ENCODE measurements at places on chromosomes 16 and 17.

- no peak for DNase-seq
Observed at GRCh38 chr17:28177351-28177750, 134.9 kb downstream of the NLK start.

GRCh38 chr17:43983515-43984411, 20.7 kb upstream of the NAGS start:
- DNase-seq, result no peak

- no peak for DNase-seq
Observed at GRCh38 chr17:69880591-69881112, 194.4 kb upstream of the KCNJ16 start.

- DNase-seq, result no peak
Observed at GRCh38 chr16:50640391-50640790, 40.7 kb downstream of the SNX20 start.

- no peak for DNase-seq
Observed at GRCh38 chr17:58219789-58220183, 731 bp upstream of the MKS1 start.

- no peak for DNase-seq
Observed at GRCh38 chr17:75731716-75732498, 10.6 kb downstream of the ITGB4 start.

- no peak for DNase-seq
Observed at GRCh38 chr16:76474048-76474447, 196.8 kb downstream of the CNTNAP4 start.

DNA sequence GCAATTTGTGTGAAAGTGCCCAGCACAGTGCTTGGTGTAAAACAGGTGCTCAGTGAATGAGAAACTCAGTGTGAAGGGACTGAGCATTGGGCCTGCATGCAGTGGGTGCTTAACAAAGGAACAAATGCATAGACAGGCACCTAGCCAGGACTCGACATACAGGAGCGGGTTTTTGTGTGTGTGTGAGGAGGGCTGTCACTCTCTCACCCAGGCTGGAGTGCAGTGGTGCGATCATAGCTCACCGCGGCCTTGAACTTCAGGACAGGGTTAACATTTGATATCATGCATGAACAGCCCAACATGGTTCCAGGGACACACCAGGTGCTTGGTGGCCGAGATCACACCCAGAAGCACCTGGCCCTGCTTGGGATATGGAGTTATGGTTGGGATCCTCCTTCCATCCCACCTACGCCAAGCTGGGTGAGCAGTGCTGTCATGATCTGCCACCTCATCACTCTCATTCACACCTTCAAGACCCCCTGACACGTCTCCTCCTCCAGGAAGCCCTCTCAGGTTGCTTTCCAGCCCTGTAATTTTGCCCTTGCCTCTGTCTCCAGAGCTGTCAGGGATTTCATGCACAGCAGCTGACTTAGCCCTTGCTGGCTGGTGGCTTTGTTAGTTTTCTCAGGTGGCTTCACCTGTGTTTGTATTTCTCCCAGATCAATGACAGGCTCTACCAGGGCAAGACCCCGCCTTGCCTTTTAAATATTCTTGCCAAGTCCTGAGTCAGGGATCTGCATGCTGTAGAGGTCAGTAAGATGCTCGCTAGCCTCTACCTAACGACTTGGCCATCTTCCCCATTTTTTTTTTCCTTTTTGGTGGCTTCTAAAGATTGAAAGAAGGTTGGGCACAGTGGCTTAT, 66.4 kb downstream of the OR1D5 start:
- no peak for DNase-seq

DNA sequence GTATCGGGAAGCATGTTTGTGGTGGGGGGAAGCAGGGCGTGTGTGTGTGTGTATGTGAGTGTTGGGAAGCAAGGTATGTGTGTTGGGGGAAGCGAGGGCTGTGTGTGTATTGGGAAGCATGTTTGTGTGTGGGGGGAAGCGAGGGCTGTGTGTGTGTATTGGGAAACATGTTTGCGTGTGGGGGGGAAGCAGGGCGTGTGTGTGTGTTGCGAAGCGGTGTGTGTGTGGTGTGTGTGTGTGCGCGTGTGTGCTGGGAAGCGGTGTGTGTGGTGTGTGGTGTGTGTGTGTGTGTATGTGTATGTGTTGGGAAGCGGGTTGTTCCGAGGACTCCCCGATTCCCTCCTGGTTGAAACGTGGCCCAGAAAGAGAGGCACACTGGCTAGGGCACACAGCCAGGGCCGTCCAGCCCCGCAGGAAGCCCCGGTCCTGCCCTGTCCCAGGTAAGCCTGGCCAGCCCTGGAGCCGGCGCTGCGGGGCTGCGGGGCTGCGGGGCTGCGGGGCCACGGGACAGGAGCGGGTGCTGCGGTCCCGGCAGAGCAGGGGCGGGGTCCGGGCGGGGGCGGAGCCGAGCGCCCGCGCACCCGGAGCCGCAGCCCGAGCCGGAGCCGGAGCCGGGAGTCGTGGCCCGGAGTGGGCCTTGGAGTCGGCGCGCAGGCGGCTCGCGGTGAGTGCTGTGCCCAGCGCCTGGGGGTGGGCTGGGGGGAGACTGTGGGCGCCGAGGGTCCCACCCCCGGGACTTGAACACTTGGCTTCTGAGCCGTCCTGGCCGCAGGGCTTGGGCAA, at the start of gene NOD2:
Gene NOD2, plus strand, starts transcription at position 608 of the 783 bp plus-strand sequence. CDS start 5,890 bp downstream, outside the sequence.
- DNase-seq, result no peak

GRCh38 chr17:70137451-70138230, 31.7 kb upstream of the KCNJ2 start:
- DNase-seq, result peak; percentile 22

DNA sequence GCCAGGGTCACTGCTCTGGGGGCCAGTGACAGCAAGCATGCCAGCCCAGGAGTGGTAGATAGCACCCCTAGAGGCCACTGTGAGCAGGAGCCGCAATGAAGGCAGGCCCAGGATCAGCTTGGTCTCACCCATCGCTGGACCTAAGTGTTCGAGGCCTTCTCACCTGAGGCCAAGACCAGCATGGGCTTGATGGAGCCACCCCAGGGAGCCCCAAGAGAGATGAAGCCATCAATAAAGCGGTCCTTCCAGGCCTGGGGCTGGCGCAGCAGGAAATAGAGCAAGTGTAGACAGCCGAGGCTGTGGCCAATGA, 1.8 kb downstream of the LCAT start:
- no peak for DNase-seq

DNA sequence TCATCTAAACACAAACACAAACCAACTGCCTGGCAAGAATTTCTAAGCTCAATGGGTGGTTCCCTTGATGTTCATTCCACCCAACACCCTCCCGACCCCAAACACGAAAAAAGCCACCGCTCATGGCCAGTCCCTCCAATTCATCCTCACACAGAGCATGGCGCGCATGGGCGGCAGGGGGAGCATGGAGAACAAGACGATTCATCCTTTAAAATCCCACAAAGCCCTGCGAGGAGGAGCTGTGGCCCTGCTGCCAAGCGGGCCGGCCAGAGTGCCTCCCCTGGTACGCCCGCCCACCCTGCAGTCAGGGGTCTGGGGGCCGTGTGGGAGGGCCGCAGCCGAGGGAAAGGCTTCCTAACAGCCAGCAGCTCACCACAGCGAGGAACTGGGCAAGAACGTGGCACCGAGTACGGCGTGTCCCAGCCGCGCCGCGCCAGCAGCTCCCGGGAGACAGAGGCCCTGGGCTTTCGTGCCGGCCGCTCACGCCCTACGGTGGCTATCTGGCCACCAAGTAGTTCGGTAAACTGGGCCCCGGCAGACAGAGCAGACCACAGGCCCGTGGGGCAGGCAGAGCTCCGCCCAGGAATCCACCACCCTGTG, 60.9 kb downstream of the KLHDC4 start:
- DNase-seq, result no peak

DNA sequence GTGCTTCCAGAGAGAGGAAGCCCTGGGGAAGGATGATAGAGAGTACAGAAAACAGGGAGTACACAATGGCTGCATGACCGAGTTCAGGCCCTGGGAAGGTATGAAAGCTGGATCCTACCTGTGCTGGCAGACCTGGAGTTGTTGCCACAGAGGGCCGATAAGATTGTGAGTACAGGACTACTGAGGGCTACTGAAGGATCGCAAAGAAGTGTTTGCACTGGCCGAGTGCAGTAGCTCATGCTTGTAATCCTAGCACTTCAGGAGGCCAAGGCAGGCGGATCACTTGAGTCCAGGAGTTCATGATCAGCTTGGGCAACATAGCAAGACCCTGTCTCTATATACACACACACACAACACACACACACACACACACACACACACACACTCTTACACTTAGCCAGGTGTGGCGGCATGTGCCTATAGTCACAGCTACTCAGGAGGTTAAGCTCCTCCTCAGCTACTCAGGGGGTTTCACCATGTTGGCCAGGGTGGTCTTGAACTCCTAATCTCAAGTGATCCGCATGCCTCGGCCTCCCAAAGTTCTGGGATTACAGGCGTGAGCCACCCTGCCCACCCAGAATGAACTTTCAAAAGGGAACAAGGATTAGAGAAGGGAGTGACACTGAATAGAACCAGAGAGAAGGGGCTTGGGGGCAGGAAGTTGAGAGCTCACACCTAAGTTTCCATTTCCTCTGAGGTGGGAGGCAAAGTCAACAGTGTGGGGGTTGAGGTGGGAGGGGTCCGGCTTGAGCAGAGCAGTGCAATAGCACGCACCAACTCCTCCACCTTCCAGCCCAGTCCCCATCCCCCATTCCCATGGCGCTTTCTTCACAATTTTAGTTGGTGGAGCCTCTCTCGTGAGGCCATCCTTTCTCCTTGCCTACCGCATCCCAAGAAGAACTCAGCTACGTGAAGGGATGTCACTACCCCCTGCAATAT, 7.5 kb downstream of the SCIMP start:
- no peak for DNase-seq

GRCh38 chr17:80474231-80474960, 2.0 kb downstream of the NPTX1 start:
- no peak for DNase-seq

GRCh38 chr17:58447039-58447975, 30.0 kb upstream of the RNF43 start:
- DNase-seq, result peak; percentile 1

- no peak for DNase-seq
Observed at GRCh38 chr16:58043571-58044155, 18.1 kb downstream of the MMP15 start.

DNA sequence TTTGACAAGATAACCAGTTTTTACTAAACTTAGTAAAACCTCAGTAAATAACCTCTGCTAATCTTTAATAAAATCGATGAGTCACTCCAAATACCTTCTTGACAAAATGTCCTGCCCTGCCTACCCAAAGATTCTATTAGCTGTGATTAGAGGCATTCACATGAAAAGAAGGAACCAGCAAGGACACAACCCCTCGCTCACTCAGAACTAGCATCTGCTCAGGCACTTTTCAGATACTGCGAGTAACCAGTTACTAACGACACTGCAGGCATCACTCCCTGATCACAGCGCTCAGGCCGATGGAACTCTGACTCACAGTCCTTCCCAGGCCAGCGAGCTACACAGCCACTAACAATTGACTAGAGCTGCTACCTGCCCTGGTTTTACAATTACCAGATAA, 24.3 kb downstream of the PELP1 start:
- DNase-seq, result no peak

- DNase-seq, result no peak
Observed at GRCh38 chr16:57681950-57682728, 12.5 kb upstream of the DRC7 start.

- DNase-seq, result no peak
Observed at GRCh38 chr17:54944796-54945195, 23.7 kb downstream of the COX11 start.

DNA sequence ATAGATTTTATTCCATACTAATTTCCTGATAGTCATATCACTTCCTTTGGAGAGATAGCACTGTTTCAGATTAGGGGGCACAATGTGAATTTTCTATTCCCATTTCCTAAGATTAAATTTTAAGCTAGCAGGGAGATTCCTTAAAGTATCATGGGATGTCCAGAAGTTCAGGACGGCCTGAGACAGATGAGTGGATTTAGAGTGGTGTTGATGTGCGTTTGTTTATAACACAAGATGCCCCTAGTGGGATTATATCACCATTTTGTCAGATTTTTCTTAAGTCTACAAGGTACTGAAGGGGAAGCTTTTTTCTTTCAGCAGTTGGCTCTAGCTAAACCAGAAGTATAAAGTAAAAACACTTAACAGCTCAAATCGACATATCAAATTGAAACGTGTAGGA, 183.6 kb upstream of the TBX2 start:
- DNase-seq, result no peak

GRCh38 chr17:16877099-16877498, 94.8 kb downstream of the TNFRSF13B start:
- no peak for DNase-seq

- DNase-seq, result no peak
Observed at GRCh38 chr16:56547120-56547948, 17.5 kb upstream of the MT4 start.

- DNase-seq, result no peak
Observed at GRCh38 chr17:37100231-37100630, 151.5 kb downstream of the AATF start.

- no peak for DNase-seq
Observed at GRCh38 chr16:35714665-35715064, 2255.3 kb downstream of the TP53TG3F start.

- DNase-seq, result no peak
Observed at GRCh38 chr17:10314329-10314728, 58.5 kb downstream of the MYH13 start.

DNA sequence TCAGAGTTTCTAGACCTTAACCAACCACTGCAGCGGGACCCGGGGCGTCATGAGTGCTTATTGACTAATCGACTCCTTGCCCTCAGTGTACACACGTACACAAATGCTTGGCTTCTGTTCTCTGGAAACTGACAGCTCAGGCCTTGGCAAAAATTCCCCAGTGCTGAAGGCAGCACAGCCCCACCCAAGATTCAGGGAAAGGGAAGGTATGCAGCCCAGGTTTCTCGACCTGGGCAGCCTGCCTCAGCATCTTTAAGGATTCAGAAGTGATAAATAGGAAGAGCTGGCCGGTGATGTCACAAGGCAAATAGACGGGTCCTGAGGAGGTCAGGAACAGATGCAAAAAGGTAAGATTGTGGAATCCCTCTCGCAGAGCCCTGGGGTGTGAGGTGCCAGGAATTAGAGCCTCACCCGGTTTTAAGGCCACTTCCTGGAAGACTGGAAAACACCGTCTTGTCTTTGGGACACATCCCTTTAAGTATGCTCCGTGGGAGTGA, 9.0 kb upstream of the CDH3 start:
- DNase-seq, result no peak

DNA sequence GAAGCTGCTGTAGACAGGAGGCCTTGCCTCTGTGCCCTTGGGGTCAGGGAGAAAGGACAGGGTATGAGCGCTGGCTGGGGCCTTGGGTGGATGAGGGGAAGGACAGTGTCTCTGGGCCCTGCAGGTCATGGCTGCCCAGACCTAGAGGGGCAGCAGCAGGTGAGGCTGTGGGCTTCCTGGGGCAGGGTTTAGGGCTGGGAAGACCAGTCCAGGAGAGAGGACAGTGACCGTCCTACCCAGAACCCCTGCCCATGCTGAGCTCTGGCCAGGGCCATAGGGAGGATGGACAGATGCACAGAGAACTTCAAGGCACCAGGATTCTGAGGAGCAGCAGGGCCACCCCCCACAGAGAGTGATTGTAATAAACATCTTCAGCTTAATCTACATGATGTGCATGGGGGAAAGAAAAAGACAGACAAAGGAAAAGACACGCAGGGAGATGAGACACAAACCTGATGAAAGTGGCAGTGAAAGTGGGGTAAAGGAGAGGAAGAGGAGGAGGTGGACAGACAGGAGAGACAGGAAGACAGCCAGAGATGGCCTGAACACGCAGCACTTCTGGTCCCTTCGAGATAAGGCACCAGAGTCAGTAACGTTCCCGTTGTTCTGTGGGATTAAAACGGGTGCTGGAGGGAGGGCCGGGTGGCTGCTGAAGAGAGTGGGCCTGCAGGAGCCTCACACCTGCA, 17.5 kb downstream of the FLOT2 start:
- no peak for DNase-seq

Measured in GOT3 (cell line).